GM19239 (cell line): ENCODE measurements at places on chromosomes 13 and 19.

- DNase-seq: no peak
These were observed 5.3 kb downstream of the RFX1 start for GRCh38 chr19:14000691-14001375.

DNA sequence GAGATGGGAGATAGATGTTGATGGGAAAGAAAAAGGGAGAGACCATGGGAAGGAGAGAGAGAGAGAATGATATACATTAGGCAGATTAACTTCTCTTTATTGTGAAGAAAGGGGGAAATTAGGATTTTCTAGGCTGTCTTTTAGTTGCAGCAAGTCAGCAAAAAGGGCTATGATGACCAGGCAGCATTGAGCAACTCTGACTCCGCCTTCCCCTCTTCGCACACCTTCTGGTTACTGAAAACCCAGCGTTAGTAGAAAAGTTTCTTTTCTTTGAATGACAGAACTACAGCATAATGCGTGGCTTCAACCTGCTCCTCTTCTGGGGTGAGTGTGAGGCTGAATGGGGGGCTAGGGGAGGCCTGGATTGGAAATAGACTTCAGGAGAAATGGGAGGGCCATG is at the start of gene ADGRE1:
Gene ADGRE1 (plus strand): TSS at position 264 of the 400 bp plus-strand sequence. CDS start 30 bp downstream, at position 294.
- no peak for DNase-seq

DNA sequence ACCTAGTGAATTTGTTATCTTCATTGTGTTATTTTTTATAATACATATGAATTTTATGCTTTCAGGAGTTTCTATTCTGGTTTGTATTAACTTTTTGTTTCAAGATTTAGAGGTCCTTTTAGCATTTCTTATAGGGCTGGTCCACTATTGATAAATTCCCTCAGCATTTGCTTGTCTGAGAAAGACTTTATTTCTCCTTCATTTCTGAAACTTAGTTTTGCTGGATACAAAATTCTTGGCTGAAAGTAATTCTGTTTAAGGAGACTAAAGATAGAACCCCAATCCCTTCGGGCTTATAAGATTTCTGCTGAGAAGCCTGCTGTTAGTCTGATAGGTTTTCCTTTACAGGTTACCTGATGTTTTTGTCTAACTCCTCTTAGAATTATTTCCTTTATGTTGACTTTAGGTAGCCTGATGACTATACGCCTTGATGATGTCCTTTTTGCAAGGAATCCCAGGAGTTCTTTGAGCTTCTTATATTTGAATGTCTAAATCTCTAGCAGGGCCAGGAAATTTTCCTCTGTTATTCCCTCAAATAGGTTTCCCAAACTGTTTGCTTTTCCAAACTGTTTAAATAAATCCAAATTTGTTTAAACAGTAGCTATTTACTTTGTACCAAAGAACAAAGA is 127.1 kb downstream of the CYSLTR2 start:
- DNase-seq: no peak

DNA sequence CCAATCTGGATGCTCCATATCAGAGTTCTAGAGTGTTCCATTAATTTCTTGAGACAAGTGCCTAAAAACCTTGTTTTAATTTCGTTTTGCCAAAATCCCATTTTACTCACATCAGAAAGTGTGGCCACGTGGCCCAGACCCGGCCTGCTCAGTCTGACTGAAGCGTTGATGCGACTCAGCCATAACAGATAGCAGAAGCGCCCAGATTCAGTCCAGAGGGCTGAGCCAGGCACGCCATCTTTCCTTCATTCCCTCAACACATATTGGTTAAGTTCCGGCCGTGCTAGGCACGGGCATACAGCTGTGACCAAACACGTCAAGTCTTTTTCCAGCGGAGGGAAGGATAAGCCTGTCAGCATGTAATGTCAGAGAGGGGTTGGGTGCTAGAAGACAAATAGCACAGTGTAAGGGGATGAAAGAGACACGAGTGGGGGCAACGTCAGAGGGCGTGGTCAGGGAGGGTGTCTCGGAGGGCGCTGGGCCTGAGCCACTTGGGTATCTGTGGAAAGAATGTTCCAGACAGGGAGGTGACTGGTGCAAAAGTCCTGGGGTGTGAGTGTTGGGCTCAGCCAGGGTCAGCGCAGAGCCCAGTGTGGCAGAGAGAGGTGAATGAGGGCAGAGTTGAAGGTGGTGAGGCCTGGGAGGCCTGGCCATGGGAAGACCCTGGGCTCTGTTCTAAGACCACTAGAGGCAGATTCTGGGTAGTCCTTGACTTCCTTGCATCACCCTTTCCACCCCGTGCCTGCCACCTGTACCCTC is 3.1 kb downstream of the F10 start:
- no peak for DNase-seq

DNA sequence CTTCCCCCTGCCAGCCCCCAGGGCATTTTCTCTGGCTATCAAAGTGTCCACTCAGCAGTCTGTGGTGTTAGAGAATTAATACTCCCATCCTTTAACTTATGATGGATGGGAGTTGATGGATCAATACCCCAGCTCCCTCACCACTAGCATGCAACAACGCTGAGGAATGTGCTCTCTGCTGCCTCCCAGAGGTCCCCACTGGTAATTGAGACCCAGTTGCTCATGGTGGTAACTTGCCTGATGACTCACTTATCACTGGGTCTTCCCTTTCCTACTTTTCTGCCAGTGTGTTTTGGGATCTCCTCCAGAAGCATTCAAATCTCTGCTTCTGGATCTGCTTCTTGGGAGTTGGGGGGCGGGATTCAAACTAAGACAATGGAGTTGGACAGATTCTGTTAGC is 20.3 kb upstream of the CACNA1A start:
- DNase-seq: no peak

GRCh38 chr19:43618921-43619261 is 538 bp downstream of the ZNF428 start:
- DNase-seq: peak; percentile 58

- DNase-seq: no peak
These were observed 450.6 kb downstream of the LMO7 start for GRCh38 chr13:76086729-76087128.

DNA sequence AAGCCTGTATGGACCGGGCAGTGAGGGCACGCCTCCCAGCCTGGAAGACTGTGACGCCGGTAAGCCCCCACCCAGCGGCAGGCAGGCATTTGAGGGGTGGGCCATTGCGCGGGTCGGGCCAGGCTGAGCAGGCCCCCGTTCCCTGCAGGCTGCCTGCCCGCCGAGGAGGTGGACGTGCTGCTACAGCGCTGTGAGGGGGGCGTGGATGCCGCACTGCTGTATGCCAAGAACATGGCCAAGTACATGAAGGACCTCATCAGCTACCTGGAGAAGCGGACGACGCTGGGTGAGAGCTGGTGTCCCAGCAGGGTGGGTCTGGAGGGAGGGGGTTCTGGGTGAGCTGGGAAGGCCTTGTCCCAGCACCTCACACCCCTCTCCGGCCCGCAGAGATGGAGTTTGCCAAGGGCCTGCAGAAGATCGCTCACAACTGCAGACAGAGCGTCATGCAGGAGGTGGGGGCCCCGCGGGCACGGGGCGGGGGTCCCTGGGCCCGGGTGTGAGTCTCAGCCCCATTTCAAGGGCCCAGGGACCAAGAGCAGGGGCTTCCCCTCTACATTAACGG is 7.1 kb downstream of the ARHGAP45 start:
- DNase-seq: no peak

- no peak for DNase-seq
These were observed 36.6 kb downstream of the ZSWIM4 start for GRCh38 chr19:13831537-13832467.

DNA sequence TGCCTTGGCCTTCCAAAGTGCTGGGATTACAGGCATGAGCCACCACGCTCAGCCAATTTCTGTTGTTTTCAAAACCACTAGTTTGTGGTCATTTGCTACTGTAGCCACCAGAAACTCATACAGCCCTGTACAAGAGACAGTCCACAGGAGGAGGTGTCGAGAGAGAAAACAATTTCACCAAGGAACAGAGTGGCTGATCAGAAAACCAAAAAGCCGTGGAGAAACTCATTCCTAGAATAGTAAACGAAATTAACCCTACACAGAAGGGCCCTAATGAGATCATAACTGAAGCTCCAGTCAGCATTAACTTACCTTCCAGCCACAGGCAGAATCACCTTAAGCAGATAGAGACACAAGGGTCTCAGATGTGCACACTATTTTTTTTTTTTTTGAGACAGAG is 3.8 kb upstream of the CCDC124 start:
- DNase-seq: no peak

GRCh38 chr13:104984296-104984818 is 1551.1 kb downstream of the EFNB2 start:
- DNase-seq: no peak

DNA sequence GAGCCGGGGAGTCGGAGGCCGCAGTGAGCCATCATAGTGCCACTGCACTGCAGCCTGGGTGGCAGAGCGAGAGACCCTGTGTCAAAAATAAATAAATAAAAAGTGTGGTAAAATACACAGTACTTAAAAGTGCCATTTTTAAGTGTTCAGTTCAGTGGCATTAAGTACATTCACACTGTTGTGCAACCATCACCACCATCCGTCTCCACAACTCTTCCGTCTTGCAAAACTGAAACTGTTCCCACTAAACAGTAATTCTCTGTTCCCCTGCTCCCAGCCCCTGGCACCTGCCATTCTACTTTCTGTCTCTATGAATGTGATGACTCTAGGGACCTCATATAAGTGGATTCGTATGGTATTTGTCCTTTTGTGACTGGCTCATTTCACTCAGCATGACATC is 13.3 kb downstream of the SLC25A42 start:
- no peak for DNase-seq

- no peak for DNase-seq
These were observed 54.4 kb downstream of the MLLT1 start for GRCh38 chr19:6225232-6225865.

GRCh38 chr19:58040751-58041525 is 7.1 kb downstream of the ZSCAN1 start:
- DNase-seq: no peak

GRCh38 chr13:87295636-87296035 is 375.5 kb upstream of the SLITRK5 start:
- no peak for DNase-seq

DNA sequence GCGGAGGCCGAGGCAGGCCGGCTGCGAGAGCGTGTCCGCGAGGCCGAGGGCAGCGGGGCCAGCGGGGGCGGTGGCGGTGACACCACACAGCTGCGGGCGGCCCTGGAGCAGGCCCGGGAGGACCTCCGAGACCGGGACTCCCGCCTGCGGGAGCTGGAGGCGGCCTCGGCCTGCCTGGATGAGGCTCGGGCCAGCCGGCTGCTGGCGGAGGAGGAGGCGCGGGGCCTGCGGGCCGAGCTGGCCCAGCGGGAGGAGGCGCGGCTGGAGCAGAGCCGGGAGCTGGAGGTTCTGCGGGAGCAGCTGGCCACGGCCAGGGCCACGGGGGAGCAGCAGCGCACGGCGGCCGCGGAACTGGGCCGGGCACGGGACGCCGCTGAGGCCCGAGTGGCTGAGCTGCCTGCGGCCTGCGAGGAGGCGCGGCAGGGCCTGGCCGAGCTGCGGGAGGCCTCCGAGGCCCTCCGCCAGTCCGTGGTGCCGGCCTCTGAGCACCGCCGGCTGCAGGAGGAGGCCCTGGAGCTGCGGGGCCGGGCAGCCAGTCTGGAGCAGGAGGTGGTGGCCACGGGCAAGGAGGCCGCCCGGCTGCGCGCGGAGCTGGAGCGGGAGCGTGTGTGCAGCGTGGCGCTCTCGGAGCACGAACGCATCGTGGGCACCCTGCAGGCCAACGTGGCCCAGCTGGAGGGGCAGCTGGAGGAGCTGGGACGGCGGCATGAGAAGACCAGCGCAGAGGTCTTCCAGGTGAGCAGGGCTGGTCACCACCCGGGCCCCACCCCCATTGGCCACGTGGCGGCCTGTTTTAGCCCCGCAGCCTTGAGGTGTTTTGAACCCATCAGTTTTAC is 11.7 kb upstream of the EBI3 start:
- no peak for DNase-seq

GRCh38 chr19:28737021-28737895 is 475.7 kb downstream of the UQCRFS1 start:
- DNase-seq: no peak

DNA sequence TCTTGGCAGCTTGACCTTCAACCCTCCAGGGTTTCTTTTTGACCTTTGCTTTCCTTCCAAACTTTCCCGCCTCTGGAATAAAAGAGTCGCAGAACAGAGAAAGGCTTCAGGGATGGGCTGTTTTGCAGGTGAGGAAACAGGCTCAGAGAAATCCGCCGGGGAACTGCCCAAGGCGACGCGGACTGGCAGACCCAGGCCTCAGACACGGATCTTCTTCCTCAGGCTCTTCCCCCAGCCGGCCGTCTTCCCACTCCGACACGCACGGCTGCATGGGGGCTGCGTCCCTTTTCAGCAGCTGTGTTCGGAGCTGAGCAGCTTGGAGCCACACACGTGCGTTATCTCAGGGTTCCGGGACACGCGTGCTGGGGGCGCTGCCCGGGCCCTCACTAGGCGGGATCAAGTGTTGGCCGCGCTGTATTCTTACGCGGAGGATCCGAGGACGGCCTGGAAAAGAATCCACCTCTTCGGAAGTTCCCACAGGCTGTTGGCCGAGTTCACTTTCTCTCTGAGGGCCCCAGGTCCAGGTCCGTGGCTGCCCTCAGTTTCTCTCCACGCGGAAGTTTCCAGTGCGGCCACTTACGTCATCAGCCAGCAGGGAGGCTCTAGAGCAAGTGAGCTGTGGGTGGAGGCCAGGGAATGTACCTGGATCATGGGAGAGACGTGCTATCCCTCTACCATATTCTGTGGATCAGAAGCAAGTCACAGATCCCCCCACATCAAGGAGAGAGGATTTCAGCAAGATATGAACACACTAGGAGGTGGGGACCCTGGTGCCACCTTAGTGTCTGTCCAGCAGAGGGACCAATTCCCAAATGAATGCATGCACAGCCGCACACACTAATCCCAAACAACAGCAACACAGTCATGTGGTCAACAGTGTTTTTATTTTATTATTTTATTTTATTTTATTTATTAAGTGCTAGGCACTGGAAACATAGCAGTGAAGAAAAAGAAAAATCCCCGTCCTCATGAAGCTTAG is 100.4 kb downstream of the ING1 start:
- no peak for DNase-seq

DNA sequence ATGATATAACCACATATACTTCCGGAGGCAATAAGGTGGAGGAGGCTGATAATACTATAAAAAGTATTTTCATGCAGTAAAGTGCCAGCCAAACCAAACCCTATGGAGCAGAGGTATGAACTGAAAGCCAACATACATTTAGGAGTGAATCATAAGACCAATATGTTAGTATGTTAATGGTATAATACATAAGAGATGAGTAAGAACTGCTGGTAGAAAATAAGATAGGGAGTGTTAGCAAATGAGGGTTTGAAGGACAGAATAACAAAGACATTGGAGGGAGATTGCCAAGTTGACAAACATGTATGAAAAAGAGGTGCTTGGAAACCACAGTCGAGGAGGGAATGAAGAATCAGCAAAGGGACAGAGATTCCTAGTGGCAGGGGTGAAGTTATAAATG is 10.8 kb downstream of the ENOX1 start:
- DNase-seq: no peak
